Gastrocnemius medialis (tissue), 4 donors: ENCODE measurements at places on chromosomes 3 and 15.

- no peak for DNase-seq
Measured at GRCh38 chr15:80870893-80871292, 91.7 kb downstream of the CEMIP start.

- no peak for DNase-seq
Measured at GRCh38 chr15:39939487-39940452, 5.9 kb downstream of the EIF2AK4 start.

- DNase-seq = no peak
Measured at GRCh38 chr15:36734366-36734765, 154.9 kb downstream of the CDIN1 start.

- DNase-seq = no peak
Measured at GRCh38 chr3:14234251-14235002, 55.8 kb downstream of the LSM3 start.
